ENCODE measurements at places on chromosomes 6 and 20.

- peaks cover 5% of the 10 kb centered on the region for H3K27me3 ChIP-seq
- peaks cover 9% of the 10 kb centered on the region for H3K36me3 ChIP-seq
- DNase-seq: no peak
- no peaks in the 10 kb centered on the region for H3K4me1 ChIP-seq
Measured at GRCh38 chr6:32271429-32271828, 47.6 kb upstream of the NOTCH4 start.

DNA sequence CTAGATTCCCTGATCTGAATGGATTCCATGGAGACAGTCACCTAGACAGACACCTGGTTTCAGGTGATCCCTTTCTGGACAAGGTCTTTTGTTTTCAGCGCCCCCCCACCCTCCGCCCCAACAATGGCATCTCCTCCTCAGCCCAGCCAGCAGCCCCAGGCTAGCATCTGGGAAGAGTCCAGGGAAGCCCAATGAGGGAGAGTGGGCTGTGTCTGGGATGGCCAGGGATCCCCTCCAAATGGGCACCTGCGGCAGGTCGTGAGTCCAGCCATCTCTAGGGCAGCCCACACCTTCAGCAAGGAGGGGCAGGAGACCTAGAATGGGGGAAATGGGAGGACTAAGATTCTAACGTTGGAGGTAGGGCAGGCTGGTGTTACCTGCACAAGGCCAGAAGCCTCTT is 1.2 kb upstream of the SLC24A3 start:
- peaks cover 5% of the 10 kb centered on the region for H3K4me1 ChIP-seq
- DNase-seq: no peak
- peaks cover 89% of the 10 kb centered on the region for H3K27me3 ChIP-seq
- H3K36me3 ChIP-seq: no peaks in the 10 kb centered on the region

DNA sequence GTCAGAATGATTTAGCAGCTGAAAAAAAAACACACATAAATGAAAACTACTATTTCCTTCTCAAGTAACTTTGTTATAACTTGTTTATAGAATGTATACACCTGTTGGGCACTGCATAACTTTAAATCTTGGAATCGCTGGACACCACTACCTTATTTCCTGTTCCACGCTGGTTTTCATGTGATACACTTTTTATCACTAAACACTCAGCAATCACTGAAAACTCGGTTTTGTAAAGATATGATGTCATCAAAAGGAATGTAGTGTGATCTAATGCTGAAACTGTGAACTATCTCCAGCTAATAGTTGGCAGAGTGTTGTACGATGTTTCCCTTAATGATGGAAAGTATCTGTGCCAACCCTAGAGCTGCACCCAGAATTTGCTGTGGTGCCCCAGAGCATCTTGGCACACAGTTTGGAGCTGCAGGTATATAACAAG is 127.9 kb downstream of the BACH2 start:
- H3K4me1 ChIP-seq: peaks cover 31% of the 10 kb centered on the region
- DNase-seq: no peak
- H3K36me3 ChIP-seq: peaks cover 7% of the 10 kb centered on the region
- H3K27me3 ChIP-seq: no peaks in the 10 kb centered on the region
- peak overlapping the region; percentile 50 for H3K27ac ChIP-seq

DNA sequence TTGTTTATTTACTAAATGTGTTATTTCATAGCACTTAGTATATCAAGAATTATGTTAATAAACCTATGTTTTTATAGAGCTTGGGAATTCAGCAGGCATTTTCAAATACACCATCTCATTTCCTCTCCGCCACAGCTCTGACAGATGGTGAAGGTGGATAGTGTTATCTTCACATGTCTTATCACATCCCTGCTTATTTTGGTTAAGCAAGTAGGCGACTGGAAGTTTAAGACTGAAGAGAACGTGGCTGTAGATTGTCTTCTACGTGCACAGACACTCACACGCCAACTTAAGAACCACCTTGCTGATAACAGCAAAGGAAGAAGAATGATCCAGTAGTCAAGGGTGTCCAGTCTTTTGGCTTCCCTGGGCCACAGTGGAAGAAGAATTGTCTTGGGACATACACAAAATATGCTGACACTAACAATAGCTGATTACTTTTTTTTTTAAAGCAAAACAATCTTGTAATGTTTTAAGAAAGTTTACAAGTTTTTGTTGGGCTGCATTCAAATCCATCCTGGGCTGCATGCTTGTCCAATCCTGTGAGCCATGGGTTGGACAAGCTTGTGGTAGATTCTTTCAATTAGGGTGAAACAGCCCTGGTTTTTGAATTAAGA is 43.3 kb upstream of the SCGN start:
- no peaks in the 10 kb centered on the region for H3K4me1 ChIP-seq
- H3K27ac ChIP-seq: no peak overlapping the region
- no peak for DNase-seq
- no peaks in the 10 kb centered on the region for H3K36me3 ChIP-seq

DNA sequence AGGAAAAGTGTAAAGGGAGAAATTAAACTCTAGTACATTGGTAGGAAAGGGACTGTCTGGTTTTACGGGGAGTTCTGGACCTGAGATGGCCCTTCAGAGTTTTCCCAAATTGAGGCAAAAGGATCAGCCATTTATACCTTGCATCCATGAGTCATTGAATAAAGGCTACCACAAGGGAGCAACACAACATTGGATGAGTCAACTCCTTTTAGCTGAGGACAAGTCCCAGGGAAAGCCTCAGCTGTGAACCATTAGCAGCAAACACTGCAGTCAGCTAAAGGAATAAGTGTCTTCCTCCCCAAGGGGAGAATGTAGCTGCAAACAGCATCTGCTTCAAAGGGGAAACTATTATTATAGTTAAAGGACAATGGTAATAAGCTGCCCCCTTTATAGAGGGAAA is 468.7 kb upstream of the ID4 start:
- DNase-seq: no peak
- peaks cover 3% of the 10 kb centered on the region for H3K36me3 ChIP-seq
- H3K27me3 ChIP-seq: no peaks in the 10 kb centered on the region
- no peak overlapping the region for H3K4me3 ChIP-seq
- no peak overlapping the region for H3K27ac ChIP-seq

- no peak overlapping the region for H3K27ac ChIP-seq
- H3K27me3 ChIP-seq: peaks cover 11% of the 10 kb centered on the region
- H3K36me3 ChIP-seq: no peaks in the 10 kb centered on the region
- peaks cover under 1% of the 10 kb centered on the region for H3K4me1 ChIP-seq
- H3K4me3 ChIP-seq: no peak overlapping the region
Measured at GRCh38 chr20:64107736-64108457, 532 bp upstream of the NPBWR2 start.

GRCh38 chr20:32811886-32812285 is 7.9 kb upstream of the MAPRE1 start:
- no peak overlapping the region for H3K4me3 ChIP-seq
- H3K27ac ChIP-seq: no peak overlapping the region
- peaks cover 4% of the 10 kb centered on the region for H3K36me3 ChIP-seq
- H3K27me3 ChIP-seq: no peaks in the 10 kb centered on the region
- no peak for DNase-seq
- H3K4me1 ChIP-seq: peaks cover 14% of the 10 kb centered on the region

DNA sequence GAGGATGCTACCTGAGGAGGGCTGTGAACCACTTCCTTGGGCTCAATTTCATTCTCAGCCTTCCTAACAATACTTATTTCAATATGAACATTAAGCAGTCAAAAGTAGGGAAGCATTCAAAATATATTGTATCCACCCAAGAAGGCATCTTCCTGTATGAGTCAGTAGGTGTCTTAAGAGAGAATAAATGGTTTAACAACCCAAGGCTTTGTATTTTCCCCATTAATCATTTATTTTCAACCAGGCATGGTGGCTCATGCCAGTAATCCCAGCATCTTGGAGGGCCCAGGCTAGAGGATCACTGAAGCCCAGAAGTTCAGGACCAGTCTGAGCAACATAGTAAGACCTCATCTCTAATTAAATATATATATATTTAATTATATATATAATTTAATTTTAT is 74.5 kb upstream of the MARCKS start:
- H3K27me3 ChIP-seq: no peaks in the 10 kb centered on the region
- H3K27ac ChIP-seq: no peak overlapping the region
- no peak for DNase-seq
- H3K4me1 ChIP-seq: peaks cover 5% of the 10 kb centered on the region
- H3K36me3 ChIP-seq: no peaks in the 10 kb centered on the region

GRCh38 chr20:58906894-58907293 is 54.4 kb downstream of the GNAS start:
- no peak for DNase-seq
- peaks cover 58% of the 10 kb centered on the region for H3K4me1 ChIP-seq
- H3K27ac ChIP-seq: no peak overlapping the region
- H3K27me3 ChIP-seq: no peaks in the 10 kb centered on the region

GRCh38 chr6:156976216-156977127 is 199.3 kb downstream of the ARID1B start:
- peak overlapping the region; percentile 57 for H3K27ac ChIP-seq
- no peak overlapping the region for H3K4me3 ChIP-seq
- DNase-seq: no peak

GRCh38 chr6:16840291-16840690 is 79.0 kb upstream of the ATXN1 start:
- H3K27me3 ChIP-seq: peaks cover 5% of the 10 kb centered on the region
- H3K4me3 ChIP-seq: peak overlapping the region; percentile 45
- DNase-seq: no peak
- H3K4me1 ChIP-seq: peaks cover 27% of the 10 kb centered on the region
- H3K36me3 ChIP-seq: no peaks in the 10 kb centered on the region

GRCh38 chr6:149080511-149080910 is 237.0 kb upstream of the TAB2 start:
- no peaks in the 10 kb centered on the region for H3K36me3 ChIP-seq
- H3K4me1 ChIP-seq: no peaks in the 10 kb centered on the region
- no peak overlapping the region for H3K4me3 ChIP-seq
- H3K27ac ChIP-seq: no peak overlapping the region

DNA sequence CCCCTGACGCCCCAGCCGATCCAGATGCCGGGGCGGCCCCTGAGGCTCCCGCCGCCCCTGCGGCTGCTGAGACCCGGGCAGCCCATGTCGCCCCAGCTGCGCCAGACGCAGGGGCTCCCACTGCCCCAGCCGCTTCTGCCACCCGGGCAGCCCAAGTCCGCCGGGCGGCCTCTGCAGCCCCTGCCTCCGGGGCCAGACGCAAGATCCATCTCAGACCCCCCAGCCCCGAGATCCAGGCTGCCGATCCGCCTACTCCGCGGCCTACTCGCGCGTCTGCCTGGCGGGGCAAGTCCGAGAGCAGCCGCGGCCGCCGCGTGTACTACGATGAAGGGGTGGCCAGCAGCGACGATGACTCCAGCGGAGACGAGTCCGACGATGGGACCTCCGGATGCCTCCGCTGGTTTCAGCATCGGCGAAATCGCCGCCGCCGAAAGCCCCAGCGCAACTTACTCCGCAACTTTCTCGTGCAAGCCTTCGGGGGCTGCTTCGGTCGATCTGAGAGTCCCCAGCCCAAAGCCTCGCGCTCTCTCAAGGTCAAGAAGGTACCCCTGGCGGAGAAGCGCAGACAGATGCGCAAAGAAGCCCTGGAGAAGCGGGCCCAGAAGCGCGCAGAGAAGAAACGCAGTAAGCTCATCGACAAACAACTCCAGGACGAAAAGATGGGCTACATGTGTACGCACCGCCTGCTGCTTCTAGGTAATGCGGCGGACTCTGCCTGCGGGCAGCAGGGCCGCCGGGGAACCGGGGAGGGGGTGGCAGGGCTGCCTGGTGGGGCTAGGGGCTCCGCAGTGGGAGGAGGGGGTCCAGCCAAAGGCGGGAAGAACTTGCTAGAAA is 2.3 kb downstream of the GNAS start:
- peaks cover 21% of the 10 kb centered on the region for H3K4me1 ChIP-seq
- no peak overlapping the region for H3K27ac ChIP-seq
- peak overlapping the region; percentile 31 for H3K4me3 ChIP-seq
- H3K36me3 ChIP-seq: peaks cover 6% of the 10 kb centered on the region

- H3K4me3 ChIP-seq: no peak overlapping the region
- H3K4me1 ChIP-seq: peaks cover 21% of the 10 kb centered on the region
- H3K36me3 ChIP-seq: no peaks in the 10 kb centered on the region
- H3K27ac ChIP-seq: no peak overlapping the region
- no peak for DNase-seq
- peaks cover 6% of the 10 kb centered on the region for H3K27me3 ChIP-seq
Measured at GRCh38 chr6:41457303-41457670, 88.9 kb upstream of the FOXP4 start.

DNA sequence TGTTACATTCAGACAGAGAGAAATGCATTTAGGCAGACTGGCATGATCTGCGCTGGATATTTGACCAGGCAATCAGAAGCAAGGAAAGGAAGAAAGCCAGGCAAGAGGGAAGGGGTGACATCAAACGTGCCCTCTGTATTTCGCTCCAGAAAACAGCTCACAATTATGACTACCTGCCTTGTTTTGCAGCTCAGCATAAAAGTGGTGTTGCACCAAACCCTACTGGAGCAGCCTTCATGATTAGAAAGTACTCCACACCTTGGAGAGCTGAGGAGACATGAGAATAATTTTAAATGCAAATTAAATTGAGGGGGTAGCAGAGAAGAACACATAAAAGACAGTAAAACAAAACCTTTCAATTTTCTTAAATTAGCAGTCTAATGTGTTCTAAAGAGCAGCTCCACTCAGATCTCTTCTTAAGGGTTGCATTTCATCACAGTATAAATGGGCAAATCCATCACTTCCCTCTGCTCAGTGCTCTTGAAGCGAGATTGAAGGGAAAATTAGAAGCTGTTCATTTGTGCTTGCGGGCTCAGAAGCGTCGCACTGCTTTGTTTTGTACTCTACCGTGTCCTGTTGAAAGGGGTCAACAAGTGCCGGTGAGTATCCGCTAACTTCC is at the start of gene PHACTR1:
Gene PHACTR1, plus strand, starts transcription at position 470 of the 619 bp plus-strand sequence.
- peaks cover 24% of the 10 kb centered on the region for H3K27me3 ChIP-seq
- no peak for DNase-seq
- H3K27ac ChIP-seq: no peak within 1 kb of the TSS
- H3K36me3 ChIP-seq: no peaks in the 10 kb centered on the region
- peaks cover 19% of the 10 kb centered on the region for H3K4me1 ChIP-seq
- H3K4me3 ChIP-seq: peak within 1 kb of the TSS; percentile 61

- H3K27me3 ChIP-seq: no peaks in the 10 kb centered on the region
- H3K27ac ChIP-seq: no peak overlapping the region
- no peak overlapping the region for H3K4me3 ChIP-seq
- no peak for DNase-seq
- H3K36me3 ChIP-seq: peaks cover 30% of the 10 kb centered on the region
- no peaks in the 10 kb centered on the region for H3K4me1 ChIP-seq
Measured at GRCh38 chr6:144678844-144679243, 393.7 kb downstream of the UTRN start.

GRCh38 chr6:74161380-74161779 is 465.4 kb downstream of the CD109 start:
- no peak overlapping the region for H3K27ac ChIP-seq
- no peaks in the 10 kb centered on the region for H3K27me3 ChIP-seq
- H3K4me1 ChIP-seq: no peaks in the 10 kb centered on the region
- no peak for DNase-seq
- no peaks in the 10 kb centered on the region for H3K36me3 ChIP-seq

DNA sequence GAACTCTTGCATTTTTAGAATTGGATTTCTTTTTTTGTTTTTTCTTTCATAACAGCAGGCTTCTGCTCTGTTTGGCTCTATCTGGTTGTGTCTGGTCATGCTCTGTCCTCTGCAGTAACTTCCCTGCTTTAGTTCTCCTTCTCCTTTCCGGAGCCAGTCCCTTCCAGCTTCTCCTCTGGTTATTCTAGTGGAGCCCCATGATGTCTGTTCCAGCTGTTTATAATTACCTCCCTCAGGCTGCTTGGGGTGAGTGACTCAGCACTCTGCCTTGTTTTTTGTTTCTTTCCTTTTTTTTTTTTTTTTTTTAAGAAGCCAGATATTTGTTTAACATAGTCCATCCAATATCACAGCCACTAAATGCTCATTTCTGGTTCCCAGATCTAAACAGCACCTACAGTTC is 409.6 kb downstream of the MAFB start:
- H3K27ac ChIP-seq: peak overlapping the region; percentile 88
- H3K4me1 ChIP-seq: peaks cover 21% of the 10 kb centered on the region
- H3K4me3 ChIP-seq: no peak overlapping the region
- no peak for DNase-seq
- no peaks in the 10 kb centered on the region for H3K36me3 ChIP-seq

GRCh38 chr20:14758356-14758755 is 420.9 kb upstream of the FLRT3 start:
- no peak for DNase-seq
- H3K4me3 ChIP-seq: no peak overlapping the region
- H3K27ac ChIP-seq: no peak overlapping the region
- no peaks in the 10 kb centered on the region for H3K4me1 ChIP-seq
- no peaks in the 10 kb centered on the region for H3K27me3 ChIP-seq
